Astrocyte (in vitro differentiated cells and primary cell): ENCODE measurements at places on chromosomes 5 and 9.

- H3K4me1 ChIP-seq = peaks cover 49% of the 10 kb centered on the region
- H3K27ac ChIP-seq = no peak overlapping the region
- H3K4me3 ChIP-seq = no peak overlapping the region
- no peaks in the 10 kb centered on the region for H3K27me3 ChIP-seq
Measured at GRCh38 chr5:72163349-72163983, 56.2 kb downstream of the MAP1B start.

GRCh38 chr9:7358876-7359275 lies 440.7 kb downstream of the DMAC1 start:
- H3K27me3 ChIP-seq = peaks cover 4% of the 10 kb centered on the region
- H3K4me1 ChIP-seq = no peaks in the 10 kb centered on the region
- H3K4me3 ChIP-seq = no peak overlapping the region
- H3K36me3 ChIP-seq = no peaks in the 10 kb centered on the region
- H3K27ac ChIP-seq = no peak overlapping the region

DNA sequence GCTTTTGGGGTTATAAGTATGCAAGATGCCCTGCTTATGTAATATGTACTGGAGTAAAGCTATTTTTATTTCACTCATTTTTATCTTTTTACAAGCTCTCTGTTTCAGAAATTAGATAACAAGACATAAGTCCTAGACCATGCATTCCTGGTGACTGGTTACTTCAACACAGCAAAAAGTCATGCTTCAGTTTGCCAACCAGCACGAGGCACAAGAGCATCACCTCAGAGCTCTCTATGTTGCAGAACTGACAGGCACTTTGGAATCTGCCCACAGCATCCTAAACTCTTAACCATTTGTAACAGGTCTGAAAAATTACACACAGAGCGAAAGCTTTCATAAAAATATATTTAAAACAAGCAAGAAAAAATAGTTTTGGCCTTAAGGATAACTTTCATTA lies 112.8 kb downstream of the MARCHF11 start:
- H3K4me1 ChIP-seq = no peaks in the 10 kb centered on the region
- no peaks in the 10 kb centered on the region for H3K27me3 ChIP-seq
- no peaks in the 10 kb centered on the region for H3K36me3 ChIP-seq

- no peak overlapping the region for H3K4me3 ChIP-seq
- no peaks in the 10 kb centered on the region for H3K4me1 ChIP-seq
Measured at GRCh38 chr9:133306242-133307204, 29.5 kb downstream of the SURF6 start.
